Body of pancreas (tissue), 4 donors: ENCODE measurements at places on chromosomes 2 and 18.

DNA sequence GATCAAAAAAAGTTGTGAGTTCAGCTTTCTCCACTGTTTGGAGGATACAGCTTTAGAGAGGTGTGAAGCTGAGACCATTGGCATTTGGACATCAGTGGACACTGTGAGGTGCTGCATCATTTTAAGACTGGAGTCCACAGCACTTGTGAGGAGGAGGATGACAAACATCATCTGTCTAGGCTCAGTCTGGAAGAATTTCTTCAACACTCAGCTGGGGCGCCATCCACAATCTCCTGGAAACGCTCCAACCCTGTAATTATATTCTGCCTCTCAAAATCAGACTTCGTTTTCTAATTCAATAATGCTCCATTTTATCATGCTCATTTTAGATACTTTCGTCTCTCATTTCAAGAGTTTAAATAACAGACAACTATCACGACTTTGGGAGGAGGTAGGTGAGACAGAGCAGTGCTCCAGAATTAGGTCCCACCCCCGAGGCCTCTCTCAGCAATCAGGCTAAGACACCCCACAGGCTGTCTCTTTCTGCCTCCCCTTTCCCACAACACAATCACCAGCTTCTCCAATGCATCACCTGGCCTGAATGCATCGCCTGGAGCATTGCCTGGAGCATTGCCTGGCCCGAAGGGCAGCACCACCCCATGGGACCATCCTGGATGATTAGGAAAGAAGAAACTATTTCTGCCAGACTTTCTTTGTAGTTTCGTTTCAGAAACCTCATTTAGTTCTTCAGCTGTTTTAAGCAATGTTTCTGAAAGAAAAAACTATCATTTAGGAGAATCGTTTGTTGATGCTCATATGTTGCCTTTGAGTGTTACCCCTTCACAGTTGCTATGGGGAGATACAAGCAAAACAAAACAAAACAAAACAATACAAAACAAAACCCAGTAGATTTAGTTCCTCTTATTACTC lies 37.0 kb upstream of the DPP10 start:
- DNase-seq = no peak

DNA sequence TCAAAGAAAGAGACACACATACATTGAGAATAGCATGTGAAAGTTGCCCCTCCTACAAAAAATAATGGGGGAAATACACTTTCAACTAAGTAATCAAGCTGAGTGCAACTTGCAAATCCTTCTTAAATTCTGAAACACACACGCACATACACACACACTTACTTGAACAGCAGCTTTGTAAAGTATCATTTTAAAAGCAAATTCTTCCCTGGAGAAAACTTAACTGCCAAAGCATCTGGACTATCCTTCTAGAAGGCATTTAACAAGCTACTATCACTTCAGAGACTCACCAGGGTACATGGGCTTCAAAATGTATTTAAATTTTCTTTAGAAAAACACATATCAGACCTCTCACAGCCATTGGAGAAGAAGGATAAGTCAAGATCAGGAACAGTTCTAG lies 15.3 kb downstream of the GAREM1 start:
- no peak for DNase-seq

DNA sequence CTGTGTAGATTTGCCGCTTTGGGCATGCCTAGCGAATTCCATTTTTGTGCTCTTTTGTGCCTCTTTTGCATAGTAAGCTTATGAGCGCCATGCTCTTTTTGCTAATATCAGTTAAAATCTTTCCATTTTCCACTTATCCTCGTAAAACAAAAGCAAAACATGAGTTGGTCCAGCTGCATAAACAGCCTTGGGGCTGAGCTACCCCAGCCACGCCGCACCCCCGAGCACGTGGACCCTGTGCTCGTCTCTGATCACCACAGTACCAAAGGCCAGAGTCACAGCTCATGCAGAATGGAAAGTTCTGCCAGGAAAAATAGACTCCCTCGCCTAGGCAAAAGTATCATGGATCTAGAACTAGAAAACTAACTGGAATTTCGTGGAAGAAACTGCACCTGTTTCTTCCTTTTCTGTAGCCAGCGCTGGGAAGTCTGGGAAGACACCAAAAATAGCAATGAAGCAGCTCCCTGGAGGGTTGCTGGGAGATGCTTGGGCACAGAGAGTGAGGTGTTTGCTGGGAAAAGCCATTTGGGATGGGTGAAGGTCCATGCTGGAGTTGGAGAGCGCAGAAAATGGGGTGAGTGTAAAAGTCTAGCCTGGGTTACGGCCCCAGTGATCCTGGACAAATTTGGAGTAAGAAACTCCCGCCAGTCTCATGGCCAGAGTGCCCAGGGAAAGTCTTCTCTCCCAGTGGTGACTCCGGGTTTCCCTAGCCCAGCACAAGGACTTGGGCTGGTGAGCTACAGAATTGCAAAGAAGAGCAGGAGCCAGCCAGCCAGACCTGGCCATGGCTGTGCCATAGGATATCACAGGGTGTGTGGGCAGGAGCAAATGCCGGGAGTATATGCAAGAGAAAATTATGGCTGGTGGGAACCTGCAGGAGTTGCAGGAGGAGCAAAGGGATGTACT lies 218.4 kb downstream of the GBX2 start:
- no peak for DNase-seq

DNA sequence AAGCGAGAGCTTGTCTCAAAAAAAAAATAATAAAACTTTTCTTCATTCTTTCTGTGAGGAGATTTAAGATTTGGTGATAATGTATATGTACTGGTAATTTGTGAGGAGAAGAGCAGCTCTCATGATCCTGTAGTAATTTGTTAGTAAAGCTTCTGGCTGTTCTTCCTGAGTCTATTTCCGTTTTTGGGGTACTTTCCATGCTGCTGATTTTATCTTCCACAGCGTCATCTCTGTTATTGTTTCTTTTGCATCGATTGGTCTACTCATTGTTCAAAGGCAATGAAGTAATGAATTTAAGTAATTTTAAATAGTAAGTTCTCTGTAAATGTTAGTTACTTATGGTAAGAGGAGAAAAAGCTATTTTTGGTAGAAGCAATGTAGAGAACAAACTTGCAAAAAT lies 12.0 kb downstream of the NDUFAF7 start:
- DNase-seq = no peak

DNA sequence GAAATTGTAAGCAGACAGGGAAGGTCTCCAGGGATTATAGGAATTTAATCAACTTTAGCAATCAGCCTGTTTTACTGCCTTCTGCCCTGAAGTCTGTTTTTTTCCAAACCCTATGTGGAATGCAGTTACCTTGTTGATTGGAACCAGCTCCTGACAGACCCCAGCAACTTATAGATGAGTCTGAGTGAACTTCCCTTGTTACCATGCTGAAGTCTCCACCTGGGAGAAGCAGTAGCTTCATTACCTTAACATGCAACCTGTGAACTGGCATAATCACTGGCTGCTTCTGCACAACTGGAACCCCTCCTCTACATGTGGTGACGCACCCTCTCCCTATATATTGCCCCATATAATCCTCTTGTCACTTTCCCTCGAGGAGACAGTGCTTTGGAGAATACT lies 226.3 kb upstream of the SPOPL start:
- DNase-seq = no peak

DNA sequence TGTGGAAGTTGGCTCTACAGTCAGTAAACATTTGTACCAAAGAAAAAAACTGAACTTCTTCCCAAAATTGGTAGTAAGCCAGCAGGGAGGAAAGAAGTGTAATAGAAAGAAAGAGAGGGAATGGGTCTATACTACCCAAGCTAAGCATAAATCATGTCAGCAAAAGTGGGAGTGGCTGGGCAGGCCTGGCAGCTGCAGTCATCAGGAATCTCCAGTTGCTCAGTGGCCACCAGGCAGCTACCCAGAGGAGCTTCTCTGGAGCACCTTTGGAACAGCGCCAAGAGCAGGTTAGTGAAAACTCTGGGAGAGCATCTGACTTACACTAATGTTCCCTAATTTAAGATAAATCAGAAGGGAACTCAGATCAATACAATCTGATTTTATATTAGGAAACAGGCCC lies 14.3 kb downstream of the FRZB start:
- DNase-seq = peak; percentile 16

- peak; percentile 66 for DNase-seq
These were observed 203.8 kb downstream of the TNS1 start for GRCh38 chr2:217798743-217799562.

DNA sequence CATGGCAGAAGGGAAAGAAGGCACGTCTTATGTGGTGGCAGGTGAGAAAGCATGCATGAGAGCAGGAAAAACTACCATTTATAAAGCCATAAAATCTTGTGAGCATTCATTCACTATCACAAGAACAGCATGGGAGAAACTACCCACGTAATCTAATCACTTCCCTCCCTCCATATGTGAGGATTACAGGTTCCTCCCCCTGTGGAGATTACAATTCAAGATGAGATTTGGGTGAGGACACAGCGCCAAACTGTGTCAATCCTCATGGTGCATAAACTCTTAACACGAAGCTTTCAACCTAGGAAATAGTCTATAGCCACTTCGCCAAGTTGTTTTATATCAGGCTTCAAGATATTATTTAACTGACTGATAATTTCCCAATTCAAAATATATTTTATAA lies 595.5 kb downstream of the FBXO15 start:
- no peak for DNase-seq

DNA sequence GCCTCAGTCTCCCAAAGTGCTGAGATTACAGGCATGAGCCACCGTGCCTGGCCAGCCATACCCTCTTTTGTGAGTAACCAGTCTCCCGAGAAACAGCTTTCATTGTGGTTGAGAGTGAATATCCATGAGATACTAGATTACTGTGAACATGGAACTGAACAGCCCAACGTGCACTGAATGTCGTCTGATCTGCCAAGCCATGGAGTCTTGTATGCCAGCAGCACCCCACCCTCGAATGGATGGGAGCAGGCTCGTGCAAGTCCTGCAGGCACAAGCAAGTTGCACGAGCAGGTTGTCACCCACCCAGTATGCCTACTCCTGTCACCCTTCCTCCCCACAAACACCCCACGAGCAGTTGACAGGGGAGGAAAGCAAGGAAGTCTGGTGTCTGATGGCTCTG lies 36.5 kb upstream of the TFCP2L1 start:
- DNase-seq = no peak

GRCh38 chr2:54936766-54937165 lies 113.5 kb downstream of the RTN4 start:
- peak; percentile 22 for DNase-seq

DNA sequence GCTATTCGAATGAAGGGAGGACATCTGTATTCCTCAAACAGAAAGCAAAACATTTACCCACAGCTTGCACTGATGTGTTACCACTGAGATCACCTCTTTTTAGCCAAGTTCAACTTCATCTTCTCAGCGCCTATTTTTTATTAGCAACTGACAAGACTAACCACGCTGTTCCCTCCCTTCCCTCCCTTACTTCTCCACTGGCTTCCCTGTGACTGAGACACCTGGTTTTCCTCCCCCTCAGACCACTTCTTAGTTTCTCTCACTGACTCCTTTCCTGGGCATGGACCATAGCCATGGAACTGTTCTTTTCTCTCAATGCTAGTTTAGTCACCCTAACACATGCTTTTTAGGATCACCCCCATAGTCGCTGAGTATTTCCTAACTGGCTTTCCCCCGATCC lies 3.3 kb downstream of the L3MBTL4 start:
- no peak for DNase-seq

DNA sequence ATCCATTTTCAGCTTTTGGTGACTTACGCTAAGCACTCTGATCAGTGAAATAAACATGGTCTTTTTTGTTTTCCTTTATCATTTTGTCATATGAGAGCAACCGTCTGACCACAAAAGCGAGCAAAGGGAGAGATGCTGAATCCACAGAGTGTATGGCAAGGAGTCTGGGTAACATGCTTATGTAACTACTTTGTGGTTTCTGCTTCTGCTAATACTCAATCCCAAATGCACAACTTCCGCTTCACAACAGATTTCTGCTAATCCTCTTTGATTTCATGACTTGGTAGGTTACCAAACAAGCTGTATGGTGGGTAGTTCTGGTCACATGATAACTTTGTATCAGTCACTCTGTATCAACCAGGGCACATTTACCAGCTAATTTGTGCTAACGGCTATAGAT lies 908.4 kb upstream of the CRIM1 start:
- DNase-seq = peak; percentile 3

DNA sequence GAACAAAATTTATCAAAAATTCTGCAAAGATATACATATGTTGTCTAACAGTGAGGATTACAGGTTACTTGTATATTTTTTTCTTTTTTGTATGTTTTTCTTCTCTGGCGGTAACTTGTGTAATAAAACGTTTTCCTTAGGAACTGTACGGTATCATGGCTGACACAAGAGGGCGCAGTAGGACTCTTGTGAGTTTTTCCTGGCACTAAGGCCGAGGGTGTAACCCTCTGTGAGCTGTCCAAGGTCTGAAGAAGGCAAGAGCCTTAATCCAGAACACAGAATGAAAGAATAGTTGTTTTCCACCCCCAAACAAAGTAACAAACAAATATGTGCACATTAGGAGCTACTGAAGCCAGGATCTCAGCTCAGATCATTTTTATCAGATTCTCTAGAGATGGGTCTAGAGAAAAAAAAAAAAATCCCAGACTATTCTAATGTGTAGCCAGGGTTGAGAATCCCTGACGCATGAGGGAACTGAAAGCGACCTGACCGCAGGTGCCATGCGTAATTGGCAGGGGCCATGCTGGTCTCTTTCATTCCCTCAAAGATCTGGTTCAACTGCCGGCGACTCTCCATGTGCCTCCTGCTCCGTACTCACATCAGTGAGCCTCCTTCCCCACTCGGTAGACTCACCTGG lies 27.0 kb downstream of the TMEM200C start:
- DNase-seq = peak; percentile 79

- DNase-seq = no peak
These were observed 372.8 kb upstream of the RAB6C start for GRCh38 chr2:129606496-129607270.
